ENCODE measurements at places on chromosomes 12 and 14. TPM values are rescaled to one million over a fixed set of nuclear protein-coding genes. Genes with fewer than 3 reads are reported as not detected.

Gene CCDC196
- total RNA-seq, result not detected

Gene GRIP1
- total RNA-seq, result not detected

DNA sequence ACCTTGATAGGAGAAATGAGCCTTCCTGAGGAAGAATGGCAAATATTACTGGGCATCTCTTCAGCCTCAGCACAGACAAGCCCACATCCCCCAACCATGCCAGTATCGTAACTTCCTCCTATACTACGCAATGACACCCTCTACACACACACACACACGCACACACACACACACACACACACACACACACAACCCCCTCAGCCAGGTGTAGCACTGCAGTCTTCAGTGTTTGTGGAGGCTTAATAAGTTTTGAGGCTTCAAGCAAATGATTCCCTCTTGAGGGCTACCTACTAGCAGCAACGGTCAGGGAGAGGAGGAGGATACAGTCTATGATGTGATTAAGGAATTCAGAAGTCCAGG, 1.6 kb downstream of the DGKA start:
- no peak for DNase-seq
- peaks cover 8% of the 10 kb centered on the region for H3K4me1 ChIP-seq
- H3K36me3 ChIP-seq, result peaks cover 5% of the 10 kb centered on the region
- no peaks in the 10 kb centered on the region for H3K27me3 ChIP-seq
- peak overlapping the region; percentile 95 for H3K27ac ChIP-seq
- H3K4me3 ChIP-seq, result peak overlapping the region; percentile 72

- no peak overlapping the region for H3K4me3 ChIP-seq
- DNase-seq, result no peak
- no peak overlapping the region for H3K27ac ChIP-seq
Observed at GRCh38 chr12:13627536-13627935, 353.9 kb downstream of the GRIN2B start.

GRCh38 chr14:73662487-73662943, 17.7 kb downstream of the DNAL1 start:
- H3K4me1 ChIP-seq, result no peaks in the 10 kb centered on the region
- no peaks in the 10 kb centered on the region for H3K27me3 ChIP-seq
- H3K27ac ChIP-seq, result no peak overlapping the region
- DNase-seq, result peak; percentile 70
- no peak overlapping the region for H3K4me3 ChIP-seq

DNA sequence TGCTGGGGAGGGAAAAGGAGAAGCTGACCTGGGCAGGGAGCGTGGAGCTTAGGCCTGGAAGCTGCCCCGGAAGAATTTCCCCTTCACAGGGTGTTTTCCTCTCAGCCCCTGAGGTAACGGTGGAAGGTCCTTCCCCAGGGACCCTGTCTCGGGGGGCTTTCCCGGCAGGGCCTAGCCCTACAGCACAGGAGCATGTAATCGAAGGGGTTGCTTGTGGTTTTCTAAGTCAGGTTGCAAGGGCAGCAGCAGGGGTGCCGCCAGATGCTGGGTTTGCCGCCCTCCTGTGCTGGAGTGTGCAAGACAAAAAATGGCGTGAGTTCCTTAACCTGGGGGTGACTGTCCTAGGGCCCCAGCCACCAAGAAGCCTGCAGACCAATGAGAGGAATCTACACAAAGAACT, 1.6 kb upstream of the KRT74 start:
- H3K36me3 ChIP-seq, result no peaks in the 10 kb centered on the region
- DNase-seq, result no peak
- H3K4me1 ChIP-seq, result no peaks in the 10 kb centered on the region
- H3K4me3 ChIP-seq, result no peak overlapping the region
